ENCODE measurements at places on chromosomes 5 and 9.

GRCh38 chr5:143550986-143551630 is 147.6 kb upstream of the NR3C1 start:
- no peak for DNase-seq

DNA sequence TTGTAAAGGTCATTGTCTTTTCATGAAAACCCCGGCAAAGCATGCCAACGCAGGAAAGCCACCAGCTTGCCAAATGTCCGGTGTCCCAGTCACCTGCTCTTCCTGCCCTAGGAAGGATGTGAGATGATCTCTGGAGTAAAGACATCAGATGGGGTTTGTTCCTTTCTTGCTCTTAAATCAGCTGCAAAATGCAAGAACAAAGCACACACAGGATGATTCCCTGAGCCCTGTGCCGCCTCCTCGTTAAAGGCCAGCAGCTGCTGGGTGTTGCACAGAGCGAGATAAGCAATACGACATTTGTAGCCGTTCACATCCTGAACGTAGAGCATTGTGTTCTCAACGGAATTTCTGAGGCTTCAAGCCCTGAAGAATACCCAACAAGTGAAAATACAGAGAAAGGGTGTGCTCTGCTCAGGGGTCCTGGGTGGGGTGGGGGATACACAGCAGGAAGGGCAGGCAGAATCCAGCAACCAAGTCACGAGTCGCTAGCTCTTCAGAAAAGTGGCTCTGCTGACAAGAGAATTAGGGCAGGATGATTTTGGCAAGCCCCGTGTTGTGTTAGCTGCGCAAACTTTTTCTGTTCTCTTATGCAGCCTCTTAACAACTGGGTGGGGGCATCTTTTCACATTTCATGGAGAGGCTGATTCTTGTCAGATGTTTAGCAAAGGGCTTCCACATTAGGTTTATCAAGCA is 229.2 kb upstream of the MAP3K1 start:
- no peak for DNase-seq

DNA sequence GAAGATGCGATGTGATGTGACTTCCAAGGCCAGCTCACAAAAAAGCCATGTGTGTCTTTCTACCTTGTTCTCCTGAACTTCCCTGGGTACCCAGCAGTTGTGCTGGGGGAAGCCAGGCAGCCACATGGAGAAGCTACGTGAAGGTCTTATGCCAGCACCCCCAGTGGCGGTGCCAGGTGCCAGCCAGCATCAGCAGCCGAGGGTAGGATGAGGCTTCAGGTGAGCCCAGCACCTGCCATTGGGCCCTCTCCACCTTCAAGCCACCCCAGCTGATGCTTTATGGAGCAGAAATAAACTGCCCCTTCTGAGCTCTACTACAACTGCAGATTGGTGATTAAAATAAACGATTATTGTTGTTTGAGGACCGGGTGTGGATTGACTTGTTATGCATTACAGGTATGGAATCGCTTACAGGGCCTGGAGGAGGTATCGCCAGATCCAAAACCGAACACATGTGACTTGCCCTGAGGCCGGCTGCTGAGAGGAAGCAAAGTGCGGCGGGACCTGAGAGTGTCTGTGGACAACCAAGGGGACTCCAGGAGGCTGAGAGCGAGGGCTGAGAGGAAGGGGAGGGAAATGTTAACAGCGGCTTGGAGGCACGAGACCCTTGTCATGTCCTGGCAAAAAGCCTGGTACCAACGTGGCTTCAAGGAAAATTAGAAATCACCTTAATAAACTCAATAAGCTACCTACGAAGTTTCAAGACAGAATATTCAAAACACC is 36.0 kb upstream of the OLFM1 start:
- DNase-seq: no peak

- DNase-seq: no peak
These were observed 1853.8 kb downstream of the EFNA5 start for GRCh38 chr5:105816961-105817360.

- DNase-seq: no peak
These were observed 580.6 kb downstream of the PTPRD start for GRCh38 chr9:10032166-10032565.

DNA sequence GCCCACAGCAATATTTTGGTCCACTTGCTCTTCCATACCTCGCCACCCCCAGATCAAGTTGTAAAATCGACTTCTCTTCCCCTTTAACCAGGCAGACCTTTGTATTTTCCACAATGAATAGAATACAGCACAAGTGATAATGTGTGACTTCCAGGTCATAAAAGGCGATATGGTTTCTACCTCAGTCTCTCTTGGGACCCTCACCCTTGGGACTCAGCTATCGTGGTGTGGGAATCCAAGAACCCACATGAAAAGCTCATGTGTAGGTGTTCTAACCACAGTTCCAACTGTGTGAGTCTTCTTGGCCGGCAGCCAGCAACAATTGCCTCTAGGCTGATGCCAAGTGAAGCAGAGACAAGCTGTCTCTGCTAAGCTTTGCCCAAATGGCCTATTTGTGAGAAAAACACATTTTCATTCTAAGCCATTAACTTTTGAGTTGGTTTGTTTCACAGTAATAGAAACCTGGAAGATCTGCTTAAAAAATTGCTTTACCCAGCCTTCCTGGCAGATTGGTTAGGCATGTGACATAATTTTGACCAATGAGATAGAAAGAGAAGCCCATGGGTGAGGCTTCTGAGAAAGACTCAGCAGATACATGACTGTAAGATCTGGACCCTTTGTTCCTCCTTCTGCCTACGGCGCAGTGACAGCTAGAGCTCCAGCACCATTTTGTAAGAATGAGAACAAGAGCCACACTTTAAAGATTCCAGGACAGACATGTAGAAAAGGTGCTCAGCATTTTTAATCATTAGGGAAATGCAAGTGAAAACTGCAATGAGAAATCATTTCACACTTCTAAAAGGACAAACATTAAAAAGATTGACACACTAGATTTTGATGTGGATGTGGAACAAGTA is 18.3 kb upstream of the MLLT3 start:
- DNase-seq: no peak

DNA sequence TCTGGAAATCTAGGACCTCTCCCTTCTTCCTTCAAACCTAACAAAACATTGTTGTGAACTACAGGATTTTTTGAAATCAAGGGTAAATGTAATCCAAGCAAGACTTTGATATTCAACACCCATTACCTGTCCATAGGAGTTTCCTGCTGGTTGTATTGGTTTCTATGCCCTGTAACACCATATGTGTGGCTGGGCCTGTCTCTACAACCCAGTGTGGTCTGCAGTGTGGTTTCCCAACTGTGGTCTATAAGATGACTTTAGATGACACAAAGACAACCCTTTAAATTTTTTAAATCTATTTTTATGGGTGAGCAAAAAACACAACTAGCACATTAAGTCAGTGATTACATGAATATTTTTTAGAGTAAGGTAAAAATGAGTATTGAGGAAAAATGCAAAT is 93.1 kb downstream of the SMIM15 start:
- no peak for DNase-seq

GRCh38 chr5:73940801-73941200 is 314.8 kb downstream of the ARHGEF28 start:
- DNase-seq: no peak

GRCh38 chr5:138391859-138392386 is 39.4 kb downstream of the KDM3B start:
- no peak for DNase-seq

DNA sequence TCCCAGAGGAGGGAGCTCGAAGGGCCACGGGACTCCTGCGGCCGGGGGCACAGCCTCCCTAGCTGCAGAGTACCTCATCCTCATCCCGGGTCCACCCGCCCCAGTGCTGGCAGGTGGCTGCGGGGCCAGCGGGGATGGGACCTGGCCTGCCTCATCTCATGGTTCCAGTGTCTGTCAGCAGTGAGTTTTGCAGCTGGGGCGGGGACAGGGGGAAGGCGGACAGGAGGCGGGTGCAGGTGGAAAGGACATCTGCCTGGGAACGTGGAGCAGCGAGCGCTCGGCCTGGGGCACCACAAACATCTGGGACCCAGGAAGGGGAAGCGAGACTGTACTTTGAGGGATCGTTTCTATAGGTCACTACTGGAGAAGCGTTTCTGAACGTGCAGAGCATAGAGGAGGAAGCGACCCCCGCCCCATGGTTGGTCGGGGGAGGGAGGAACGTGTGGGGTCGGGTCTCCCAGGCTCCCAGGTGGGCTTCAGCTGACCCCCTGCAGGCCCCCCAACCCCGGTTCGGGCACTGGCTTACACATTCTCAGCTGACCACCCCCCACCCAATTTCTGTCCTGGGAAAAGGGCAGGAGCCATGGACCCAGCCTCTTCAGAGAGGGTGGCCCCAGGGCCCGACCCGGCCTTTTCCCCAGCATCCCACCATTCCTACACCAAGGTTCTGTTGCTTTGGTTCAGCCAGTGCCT is 56.5 kb upstream of the NOTCH1 start:
- DNase-seq: no peak

GRCh38 chr5:1542781-1543180 is 19.0 kb upstream of the LPCAT1 start:
- DNase-seq: no peak

- no peak for DNase-seq
These were observed 17.3 kb upstream of the BICD2 start for GRCh38 chr9:92781899-92782298.

DNA sequence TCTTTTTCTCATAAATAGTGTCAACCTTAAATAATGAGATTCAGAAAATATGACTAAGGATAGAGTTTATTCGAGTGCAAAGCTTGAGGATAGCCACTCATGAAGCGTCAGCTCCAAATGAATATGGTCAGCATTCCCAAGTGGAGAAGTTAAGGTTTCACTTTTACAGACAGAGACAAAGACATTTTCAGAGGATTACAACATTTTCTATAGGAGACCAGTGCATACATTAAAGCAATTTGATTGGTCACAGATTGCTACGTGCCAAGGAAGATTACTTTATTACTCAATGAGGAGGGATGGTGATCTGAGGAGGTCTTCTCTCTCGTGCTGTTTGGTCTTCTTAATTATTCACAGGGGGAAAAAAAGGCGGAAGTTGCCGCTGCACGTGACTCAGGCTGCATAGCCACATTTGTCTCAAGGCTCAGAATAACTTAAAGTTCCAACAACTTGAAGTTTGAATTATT is 60.1 kb upstream of the SPATA31C2 start:
- no peak for DNase-seq

GRCh38 chr5:43769571-43770355 is 166.8 kb downstream of the NNT start:
- DNase-seq: no peak

GRCh38 chr5:122377026-122377425 is 65.0 kb downstream of the SNCAIP start:
- DNase-seq: no peak

DNA sequence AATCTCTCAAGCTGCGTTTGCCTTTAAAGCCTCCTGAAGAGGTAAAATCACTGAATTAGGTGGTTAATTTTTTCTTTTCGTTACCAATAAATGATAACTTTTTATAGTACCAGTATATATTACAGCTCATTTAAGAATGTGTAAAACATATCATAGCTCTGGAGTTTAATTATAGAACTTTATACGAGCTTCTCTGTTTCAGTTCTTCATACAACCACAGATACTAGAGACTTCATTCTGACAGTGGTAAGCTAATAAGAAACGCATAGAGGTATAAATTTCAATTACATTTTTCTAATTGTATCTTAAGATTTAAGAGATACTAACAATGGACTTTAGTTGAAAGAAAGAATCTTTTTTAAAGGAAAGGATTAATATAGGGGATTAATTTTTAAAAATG is 73.9 kb downstream of the PBX3 start:
- DNase-seq: no peak

DNA sequence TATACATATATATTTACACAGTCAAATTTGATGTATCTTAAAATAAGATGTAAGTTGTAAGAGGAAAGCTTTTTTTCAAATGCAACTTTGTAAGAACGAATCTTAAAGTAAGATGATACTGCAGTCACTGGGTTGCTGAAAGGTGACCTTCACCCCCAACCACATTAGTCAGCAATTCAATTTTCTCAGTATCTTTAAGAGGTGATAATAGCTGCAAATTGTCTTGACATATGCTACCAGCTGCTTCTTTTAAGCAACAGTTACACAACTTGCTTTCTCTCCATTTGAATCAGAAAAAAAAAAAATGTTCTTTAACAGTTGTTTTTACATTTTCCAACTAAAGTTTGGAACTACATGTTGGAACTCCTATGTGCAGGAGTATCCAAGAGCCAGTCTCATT is 246.6 kb upstream of the CCNG1 start:
- DNase-seq: no peak

GRCh38 chr5:55702598-55703345 is 9.4 kb downstream of the SLC38A9 start:
- no peak for DNase-seq

GRCh38 chr5:144634138-144634537 is 463.5 kb downstream of the KCTD16 start:
- DNase-seq: no peak

GRCh38 chr5:57932761-57933160 is 450.1 kb upstream of the ACTBL2 start:
- DNase-seq: no peak

GRCh38 chr5:16871746-16872339 is 64.2 kb downstream of the MYO10 start:
- DNase-seq: no peak

DNA sequence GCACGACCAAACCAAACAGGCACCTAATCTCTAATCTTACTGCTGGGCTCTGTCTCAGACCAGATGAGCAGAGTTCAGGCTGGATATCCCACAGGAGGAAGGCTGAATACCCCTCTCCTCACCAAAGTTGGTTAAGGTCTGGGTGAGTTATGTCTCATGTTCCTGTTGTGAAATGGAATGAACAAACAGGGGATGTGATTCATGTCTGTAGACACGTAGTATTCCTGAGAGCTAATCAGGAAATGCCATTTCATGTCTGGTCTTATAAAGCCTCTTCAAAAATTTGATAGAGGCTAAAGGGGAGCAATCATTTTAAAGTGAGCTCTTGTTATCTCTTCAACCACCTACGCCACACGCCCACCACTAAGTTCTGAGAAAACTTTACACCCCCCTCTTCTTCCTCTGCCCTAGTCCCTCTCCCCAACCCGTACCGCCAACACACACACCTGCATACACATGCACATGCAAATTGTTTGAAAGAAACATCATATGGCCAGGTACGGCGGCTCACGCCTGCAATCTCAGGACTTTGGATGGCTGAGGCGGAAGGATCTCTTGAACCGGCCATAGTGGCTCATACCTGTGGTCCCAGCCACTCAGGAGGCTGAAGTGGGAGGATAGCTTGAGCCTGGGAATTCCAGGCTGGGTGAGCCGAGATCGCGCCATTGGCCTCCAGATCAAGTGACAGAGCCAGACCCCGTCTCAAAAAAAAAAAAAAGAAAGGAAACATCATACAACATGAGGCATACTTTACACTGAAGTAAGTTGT is 69.8 kb upstream of the RAI14 start:
- DNase-seq: no peak

DNA sequence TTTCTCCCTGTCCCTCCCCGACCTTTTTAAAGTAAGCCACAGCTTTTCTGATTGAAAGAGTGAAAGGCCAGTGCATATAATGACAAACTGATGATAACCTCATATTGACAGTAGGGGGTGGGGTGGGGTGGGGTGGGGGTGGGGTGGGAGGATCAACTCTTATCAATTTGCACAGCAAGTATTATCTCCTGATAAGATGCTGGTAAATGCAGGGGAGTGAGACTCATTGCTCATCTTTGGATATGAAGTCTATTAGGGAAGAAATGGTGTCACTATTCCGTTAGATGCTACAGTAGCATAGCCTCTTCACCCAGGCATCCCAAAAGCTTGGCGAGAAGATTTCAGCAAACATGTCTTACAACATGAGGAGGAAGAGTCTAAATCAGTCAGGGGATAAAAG is 38.9 kb upstream of the HMGCS1 start:
- DNase-seq: no peak

GRCh38 chr9:14451949-14452348 is 138.0 kb upstream of the NFIB start:
- DNase-seq: no peak

Data from SIG-M5 (cell line).